ENCODE measurements at places on chromosomes 5 and 9.

DNA sequence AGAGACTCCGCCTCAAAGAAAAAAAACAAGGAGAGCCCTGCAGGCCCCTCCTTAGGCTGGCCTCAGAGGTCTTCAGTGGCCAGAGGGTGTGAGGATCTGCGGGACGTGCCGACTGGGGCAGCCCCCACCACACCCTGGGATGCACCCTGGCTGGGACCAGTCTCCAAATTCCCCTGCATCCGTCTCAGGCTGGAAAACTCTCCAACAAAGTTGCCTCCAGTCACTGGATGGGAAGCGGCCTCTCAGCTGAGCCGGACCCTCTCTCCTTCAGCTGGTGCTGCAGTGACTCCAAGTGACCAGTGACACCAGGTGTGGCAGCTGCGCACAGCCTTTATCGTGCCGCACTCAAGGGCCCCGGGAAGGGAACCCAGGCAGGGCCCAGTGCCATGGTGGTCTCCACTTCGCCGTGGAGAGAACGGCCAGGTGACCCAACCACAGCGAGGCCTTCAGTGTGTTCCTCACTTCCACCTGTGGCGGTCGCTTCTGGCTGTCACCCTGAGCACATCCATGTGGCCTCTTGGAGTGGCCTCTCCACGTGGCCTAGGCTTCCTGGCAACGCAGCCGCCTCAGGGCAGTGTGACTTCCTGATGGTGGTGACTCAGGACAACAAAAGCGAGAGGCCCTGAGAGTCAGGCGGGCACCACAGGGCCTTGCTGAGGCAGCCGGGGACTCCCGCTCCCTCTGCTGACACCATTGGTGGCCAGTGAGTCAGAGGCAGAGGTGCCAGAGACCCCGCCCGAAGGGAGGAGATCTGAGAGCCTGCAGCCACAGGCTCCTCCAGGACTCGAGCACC is 19.3 kb upstream of the CAMSAP1 start:
- peak; percentile 84 for DNase-seq

DNA sequence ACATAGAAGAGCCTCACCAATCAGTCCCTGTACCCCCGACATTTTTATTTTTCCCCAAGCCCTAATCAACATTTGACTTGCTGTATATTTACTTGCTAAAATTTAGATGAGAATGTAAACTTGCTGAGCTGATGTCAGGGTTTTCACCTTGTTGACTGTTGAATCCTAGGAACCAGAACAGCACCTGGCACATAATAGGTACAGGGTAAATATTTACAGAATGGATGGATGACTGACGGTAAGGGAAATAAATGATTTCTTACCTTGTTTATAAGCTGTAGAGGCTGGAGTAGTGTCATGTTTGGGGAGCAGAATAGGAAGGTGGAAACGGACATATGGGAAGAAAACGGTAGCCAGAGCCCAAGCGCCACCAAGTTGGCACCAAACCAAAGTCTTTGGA is 107.0 kb upstream of the NUDT12 start:
- DNase-seq = no peak

- DNase-seq = peak; percentile 24
Measured at GRCh38 chr9:7094052-7094451, 336.3 kb downstream of the KDM4C start.

DNA sequence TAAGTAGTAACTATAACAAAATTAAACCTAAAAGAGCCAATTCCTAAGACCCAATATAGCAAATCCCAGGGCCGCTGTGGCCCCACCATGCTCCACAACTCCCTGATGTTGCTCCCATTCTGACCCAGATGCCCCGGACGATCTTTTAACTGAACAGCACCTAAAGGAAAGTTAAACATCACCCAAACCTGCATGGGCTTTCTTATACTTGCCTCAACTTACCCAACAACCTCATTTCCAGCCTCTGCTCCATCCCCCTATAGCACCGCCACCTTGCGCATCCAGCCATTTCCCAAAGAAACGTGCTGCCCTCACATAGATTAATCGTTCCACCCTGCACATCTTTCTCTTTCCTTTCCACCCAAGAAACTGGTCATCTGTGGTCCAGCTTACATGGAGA is 54.6 kb downstream of the ZNF354C start:
- no peak for DNase-seq

GRCh38 chr9:34381323-34381722 is 4.6 kb upstream of the MYORG start:
- no peak for DNase-seq

DNA sequence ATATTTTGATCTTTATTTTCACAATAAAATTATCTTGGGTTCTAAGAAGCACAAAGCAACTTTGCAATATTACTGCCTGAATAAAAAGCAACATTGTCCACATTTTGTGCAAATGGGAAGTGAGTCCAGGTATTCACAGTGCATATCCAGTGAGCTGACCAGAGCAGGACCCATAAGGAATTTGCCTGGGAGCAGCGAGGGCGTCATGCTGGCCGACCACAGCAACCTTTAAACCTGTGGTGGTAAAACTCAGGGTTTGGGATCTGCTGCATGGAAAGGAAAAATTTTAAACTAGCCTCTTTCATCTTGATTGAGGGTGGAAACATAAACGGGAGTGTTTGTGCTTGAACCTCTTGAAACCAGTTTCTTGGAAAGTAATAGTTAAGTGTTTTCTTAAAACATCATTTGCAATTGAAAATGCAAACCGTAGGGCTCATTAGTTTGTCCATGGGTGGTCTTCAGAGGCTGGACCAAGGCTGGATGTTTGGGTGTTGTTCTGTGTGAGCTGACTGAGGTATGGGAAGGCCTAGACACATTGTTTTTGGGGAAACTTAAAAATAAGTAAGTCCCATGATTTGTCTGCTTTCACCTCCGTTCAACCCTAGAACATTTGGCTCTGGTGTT is 85.0 kb upstream of the ANKH start:
- no peak for DNase-seq

GRCh38 chr9:127557998-127558546 is 54.0 kb upstream of the STXBP1 start:
- DNase-seq = no peak

DNA sequence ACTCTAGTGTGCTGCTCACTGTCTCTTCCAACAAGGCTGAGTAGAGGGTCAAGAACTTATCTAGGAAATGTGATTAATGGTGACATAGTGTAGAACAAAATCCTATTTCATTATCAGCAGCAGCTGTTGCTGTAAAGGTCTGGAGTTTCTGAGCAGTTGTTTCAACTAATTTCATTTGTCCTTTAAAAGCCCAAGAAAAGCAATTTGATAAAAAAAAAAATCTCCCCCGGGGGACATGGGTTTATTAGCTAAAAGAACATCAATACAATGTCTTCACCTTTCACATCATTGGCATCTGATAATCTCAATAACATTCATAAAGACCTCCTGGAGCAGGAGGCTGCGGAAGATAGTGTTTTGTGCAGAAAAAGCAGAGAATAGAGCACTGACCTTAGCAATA is 468.1 kb downstream of the KCTD16 start:
- no peak for DNase-seq

- DNase-seq = no peak
Measured at GRCh38 chr9:115295734-115296133, 177.8 kb upstream of the TNC start.

GRCh38 chr5:150053713-150054392 is 32.5 kb downstream of the CSF1R start:
- DNase-seq = no peak

GRCh38 chr5:95620030-95620869 is at the start of gene GPR150:
Gene GPR150, plus strand, starts transcription at chr5:95620087. Its CDS starts 189 bp downstream, at chr5:95620276.
- DNase-seq = peak; percentile 23

GRCh38 chr5:90902651-90903386 is 344.2 kb downstream of the ADGRV1 start:
- no peak for DNase-seq

- no peak for DNase-seq
Measured at GRCh38 chr5:173001229-173001841, 17.8 kb downstream of the ATP6V0E1 start.

DNA sequence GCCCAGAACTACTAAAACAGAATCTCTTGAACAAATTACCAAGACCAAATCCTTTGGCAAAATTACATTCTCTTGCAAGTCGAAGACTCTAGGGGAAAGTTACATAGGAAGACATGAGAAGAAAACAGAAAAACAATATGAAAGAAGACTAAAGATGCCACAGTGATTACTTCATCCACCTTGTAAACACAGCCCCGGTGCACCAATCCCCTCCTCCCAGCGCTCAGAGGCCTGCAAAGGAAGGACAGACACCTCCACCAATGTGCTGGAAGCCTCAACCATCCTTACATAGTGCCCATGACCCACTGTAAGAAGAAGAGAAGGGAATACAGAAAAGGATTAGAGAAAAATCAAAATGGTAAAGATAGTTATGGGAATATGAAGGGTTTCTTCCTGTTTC is 218.5 kb downstream of the SPOCK1 start:
- no peak for DNase-seq

DNA sequence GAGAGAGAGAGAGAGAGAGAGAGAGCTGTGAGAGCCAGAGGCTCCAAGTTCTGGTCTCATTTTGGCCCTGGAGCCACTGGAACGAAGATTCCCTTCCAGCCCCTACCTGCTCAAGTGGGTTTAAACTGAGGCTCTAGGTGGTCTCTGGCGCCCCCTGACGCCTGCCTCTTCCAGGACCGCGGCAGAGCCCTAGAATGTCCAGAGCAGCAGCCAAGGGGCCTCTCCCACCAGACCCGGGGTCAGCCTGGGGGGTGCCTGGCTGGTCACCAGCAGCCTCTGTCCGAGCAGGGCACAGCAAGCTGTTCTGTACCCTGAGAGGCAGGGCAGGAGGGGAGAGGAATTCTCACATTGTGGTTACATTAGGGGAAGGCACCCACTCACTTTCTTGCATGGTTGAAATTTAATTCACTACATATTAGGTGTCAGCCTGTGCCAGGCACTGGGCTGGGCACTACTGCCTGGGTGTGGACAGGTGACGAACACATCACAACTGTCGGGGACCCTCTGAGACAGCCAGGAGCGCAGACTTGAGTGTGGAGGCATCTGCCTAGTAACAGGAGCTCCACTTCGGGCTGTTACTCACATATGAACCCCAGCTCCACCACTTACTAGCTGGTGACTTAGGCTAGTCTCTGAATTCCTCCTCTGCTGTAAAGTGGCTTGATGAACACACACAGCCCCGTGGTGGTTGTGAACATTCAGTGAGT is 44.5 kb downstream of the AMBP start:
- peak; percentile 19 for DNase-seq

DNA sequence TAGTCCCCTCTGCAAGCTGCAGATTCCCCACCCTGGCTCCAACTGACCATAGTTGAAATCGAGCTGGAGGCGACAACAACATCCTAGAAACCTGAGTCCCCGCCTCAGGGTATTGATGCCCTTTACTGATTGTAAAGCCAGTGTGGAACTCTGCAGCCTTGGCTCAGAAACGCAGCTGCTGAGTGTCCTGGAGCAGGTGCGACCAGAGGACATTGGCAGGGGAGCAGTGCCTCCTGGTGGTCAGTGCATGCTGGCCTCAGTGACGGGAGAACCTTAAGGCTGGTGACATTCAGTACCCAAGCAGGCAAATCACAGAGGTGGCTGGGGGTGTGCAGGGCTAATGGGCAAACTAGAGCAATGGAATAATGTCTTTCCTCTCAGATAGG is 20.4 kb upstream of the ZNF354B start:
- DNase-seq = no peak
